ENCODE measurements at places on chromosomes 4 and X. TPM values are rescaled to one million over a fixed set of nuclear protein-coding genes. Genes with fewer than 3 reads are reported as not detected.

The C1QTNF7 gene
- total RNA-seq, result not detected

The FRG1 gene
- total RNA-seq, result 62.3 TPM

The C4orf36 gene
- not detected for total RNA-seq

The ADAM29 gene
- not detected for total RNA-seq

The APLN gene
- 0.07 TPM for total RNA-seq

The BCLAF3 gene
- total RNA-seq, result 20.8 TPM

The NR3C2 gene
- total RNA-seq, result 8.6 TPM

The HERC6 gene
- 17.5 TPM for total RNA-seq

The TMEM271 gene
- total RNA-seq, result not detected

Measured in natural killer cell (primary cell).